ENCODE measurements at places on chromosomes 16 and 17.

- DNase-seq: no peak
Measured at GRCh38 chr17:17179371-17179827, 26.7 kb downstream of the PLD6 start.

GRCh38 chr17:1754430-1755112 lies 7.3 kb upstream of the SERPINF1 start:
- no peak for DNase-seq

DNA sequence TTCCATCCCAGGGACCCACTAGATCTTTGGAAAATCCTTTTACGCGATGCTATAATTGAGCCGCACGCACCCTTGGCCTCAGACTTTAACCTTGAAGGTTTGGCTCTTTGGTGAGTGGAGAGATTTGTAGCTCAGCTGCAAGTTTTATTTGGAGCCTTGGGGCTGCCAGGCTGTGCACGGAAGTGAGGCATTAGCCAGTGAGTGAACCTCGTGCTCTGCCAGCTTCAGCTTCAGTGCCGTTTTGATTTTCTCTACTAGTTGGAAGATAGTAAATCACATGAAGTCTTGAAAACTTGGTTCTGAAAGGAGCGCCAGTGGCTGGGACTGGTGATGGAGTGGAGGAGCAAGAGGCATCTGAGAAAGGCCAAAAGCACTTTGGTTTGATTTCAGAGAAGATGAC lies 17.3 kb downstream of the CRHR1 start:
- DNase-seq: no peak

DNA sequence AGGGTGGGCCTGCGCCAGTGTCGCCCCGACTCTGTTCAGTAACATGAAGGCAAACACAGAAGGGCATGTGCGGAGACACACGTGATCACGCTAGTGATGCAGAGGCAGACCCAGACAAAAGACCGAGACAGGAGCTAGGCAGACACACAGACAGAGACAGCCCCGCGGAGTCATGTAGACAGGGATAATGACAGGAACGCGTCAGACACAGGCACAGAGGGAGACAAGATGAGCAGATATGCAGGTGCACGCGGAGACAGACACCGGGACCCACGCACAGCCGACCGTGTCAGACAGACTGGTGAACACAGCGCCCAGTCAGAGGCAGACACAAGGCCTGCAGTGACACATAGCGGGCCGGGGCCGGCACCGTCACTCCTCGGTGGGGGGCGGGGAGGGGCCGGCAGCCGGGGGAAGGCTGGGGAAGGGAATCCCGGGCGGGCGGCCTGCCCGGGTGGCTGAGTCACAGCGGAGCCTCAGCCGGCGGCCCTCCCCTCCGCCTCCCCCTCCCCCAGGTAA lies 7.4 kb downstream of the KDM6B start:
- DNase-seq: peak; percentile 87

GRCh38 chr16:82899006-82899405 lies 272.2 kb downstream of the CDH13 start:
- no peak for DNase-seq

DNA sequence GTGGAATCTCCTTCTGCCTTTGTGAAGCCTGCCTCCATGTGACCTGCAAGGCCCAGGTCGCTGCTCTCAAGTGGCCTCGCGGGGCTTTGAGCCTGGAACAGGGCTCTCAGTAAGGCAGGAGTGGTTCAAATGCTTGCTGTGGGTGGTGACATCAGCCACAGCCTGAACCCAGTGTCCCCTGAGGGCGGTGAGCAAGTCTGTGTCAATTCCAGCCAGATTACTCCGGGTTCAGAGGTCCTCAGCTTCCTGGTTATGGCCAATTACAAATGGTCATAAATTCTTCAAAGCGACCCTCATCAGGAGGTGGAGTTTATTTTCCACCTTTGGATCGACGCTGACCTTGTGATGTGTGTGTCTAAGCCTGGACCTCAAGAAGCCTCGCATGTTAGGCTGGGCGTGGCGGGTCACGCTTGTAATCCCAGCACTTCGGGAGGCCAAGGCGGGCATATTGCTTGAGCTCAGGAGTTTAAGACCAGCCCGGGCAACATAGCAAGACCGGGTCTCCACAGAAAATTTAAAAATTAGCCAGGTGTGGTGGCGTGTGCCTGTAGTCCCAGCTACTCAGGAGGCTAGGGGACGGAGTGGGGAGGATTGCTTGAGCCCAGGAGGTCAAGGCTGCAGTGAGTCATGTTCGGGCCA lies 17.3 kb downstream of the LGALS3BP start:
- no peak for DNase-seq

DNA sequence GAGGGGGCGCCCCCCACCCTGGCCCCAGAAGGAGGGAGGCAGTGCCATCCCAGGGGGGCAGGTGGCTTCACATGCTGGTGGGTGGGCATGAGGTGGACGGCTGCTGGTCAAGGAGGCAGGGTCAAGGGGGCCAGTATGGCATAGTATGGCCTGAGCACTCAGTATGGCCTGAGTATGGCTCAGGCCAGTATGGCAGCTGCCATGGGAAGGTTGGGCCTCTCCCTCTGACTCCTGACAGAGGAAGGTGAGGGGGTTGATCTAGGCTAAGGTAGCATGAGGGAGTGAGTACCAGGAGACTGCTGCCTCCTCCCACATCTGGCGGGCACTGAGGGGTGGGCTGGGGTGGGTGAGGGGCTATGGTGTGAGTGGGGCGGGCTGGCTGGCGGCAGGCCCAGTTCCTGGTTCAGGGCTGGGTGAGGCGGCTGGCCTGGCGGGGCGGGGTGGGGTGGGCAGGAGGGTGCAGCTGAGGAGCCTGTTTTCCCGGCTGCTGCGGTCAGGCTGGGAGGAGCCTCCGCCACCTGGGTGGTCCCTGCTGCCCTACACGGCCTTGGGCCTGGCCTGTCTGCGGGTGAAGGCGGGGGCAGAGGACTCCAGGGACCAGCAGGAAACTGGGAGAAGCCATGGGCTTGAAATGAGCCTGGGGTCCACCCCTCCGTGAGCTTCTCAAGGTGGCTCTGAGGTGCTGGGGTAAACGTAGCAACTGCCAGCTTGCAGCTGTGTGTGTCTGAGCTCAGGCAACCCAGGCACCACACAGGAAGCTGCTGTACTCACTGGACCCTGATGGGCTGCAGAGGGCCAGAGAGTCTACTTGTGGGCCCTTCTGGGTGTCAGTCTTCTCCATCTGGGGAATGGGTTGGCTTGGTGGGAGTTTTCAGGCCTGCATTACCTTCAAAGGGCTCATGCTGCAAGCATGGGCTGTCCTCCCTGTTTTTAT lies 57.0 kb downstream of the RAI1 start:
- peak; percentile 67 for DNase-seq

DNA sequence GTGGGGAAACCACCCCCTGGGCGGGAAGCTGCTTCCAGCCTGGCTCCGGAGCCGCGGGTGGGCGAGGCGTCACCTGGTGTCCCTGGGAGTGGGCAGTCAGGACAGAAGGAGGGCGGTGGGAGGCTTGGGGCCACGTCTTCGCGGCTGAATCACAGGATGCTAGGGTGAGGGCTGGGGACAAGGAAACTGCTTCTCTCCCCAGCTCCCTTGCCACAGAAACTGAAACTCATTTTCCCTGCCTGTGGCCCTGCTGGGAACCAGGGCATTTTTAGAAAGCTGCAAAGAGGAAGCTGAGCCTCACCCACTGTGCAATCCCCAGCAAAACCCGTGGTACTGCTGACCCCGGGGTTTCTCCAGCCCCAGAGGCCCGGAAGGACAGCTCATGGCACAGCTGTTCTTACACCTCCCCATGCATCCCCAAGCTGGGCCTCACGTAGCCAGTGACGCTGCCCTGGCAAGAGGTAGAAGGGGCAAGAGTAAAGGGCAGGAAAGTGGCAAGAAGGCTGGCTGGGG lies 8.2 kb downstream of the RHBDF2 start:
- DNase-seq: no peak

- DNase-seq: no peak
Measured at GRCh38 chr17:50129728-50130558, at the start of gene SAMD14. Gene SAMD14 (minus strand): TSS chr17:50130160. CDS start chr17:50124959, 5,201 bp downstream.

DNA sequence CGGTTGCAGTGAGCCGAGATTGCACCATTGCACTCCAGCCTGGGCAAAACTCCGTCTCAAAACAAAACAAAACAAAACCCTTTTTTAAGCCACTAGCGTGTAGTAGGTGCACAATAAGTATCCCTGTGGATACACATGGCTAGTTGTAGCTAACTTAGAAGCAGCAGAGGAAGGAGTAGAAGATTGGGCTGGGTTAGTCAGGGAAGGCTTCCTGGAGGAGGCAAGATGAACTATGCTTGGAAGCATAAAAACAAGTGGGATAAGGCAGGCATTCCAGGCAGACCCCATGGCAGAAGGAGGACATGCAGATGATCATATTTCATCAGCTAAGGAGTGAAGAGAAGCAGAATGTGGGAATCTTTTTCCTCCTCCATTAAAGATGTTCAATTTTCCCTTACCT lies 83.4 kb downstream of the IRX5 start:
- no peak for DNase-seq

DNA sequence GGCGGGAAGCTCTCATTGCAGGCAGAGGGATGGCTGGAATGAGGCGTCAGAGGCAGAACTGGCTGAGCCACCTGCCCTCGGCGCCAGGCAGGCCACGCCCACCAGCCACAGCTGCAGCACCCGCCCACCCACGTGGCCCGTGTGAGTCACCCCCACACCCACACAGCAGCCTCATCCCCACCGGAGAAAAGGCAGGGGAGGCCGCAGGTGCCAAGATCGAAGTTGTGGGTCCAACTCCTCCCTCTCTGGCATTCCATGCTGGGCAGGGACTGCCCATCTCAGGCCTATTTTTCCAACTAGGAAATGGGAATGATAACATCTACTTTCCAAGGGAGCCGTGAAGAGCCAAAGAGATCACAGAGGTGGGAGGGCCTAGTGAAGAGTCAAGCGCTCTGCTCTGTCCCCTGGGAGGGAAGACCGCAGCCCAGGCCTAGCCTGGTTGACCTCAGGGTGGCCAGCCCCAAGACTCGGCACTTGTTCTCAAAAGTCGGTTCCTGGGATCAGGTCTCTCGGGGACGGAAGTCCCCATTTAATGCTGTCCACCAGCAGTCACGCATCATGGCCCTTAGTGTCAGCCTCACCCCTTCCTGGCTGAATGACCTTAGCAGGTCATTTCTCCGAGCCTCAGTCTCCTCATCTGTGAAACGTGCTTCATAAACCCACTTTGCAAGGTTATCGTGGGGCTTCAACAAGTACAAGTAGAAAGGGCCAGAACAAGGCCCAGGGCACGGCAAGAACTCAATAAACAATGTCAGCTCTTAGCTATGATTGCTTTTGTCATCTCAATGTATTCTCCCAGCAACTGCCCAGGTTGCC lies at the start of gene TRPV3:
Gene TRPV3, minus strand, starts transcription at position 45 of the 816 bp plus-strand sequence. CDS start 2,962 bp downstream, outside the sequence.
- DNase-seq: peak; percentile 71

DNA sequence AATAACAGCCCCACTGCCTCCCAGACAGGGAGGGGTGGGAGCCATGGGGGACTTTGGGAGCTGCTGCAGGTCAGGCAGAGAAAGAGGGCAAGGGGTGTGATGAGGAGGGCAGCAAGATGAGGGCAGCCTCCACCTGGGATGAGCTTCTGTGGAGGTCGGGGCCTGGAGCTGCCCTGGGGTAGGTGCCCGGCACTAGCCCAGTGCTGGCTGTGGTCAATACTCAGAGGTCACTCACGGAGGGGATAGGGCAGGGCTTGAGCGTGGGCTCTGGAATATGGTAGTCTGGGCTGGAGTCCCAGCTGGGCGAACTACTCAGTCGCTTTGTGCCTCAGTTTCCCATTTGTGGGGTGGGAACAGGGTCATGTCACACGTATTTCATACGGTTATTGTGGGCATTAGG lies 169.0 kb downstream of the IRF8 start:
- no peak for DNase-seq

DNA sequence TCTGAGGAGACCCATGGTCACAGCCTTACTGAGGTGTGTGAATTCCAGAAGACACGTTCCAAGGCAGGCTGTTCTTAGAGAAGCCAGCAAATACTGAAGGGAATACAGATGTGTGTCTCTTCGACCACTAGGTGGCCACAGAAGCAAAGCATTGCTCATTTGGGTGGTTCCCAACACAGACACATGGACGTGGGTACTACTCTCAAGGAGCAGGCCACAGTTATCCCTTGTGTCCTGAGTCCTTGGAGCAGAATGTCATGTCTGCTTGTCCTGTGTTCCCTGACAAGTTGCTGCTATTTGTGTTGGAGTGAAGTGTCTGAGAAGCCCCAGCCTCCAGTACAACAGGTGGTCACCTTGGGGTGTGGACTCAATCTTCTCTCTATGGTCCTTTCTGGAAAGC lies 30.3 kb downstream of the HMOX2 start:
- DNase-seq: no peak

Measured in breast epithelium (tissue), 4 donors.